Activated T-helper 2 cell treated with anti-CD3 and anti-CD28 coated beads, Interferon-gamma antibody, Interleukin-2, Interleukin-4, amounts not matched to agents 10 μg/mL and 5 μg/mL and 100 μg/mL, durations not matched to agents 14 hours and 24 hours and 36 hours (primary cell): ENCODE measurements at places on chromosomes 2 and 18.

DNA sequence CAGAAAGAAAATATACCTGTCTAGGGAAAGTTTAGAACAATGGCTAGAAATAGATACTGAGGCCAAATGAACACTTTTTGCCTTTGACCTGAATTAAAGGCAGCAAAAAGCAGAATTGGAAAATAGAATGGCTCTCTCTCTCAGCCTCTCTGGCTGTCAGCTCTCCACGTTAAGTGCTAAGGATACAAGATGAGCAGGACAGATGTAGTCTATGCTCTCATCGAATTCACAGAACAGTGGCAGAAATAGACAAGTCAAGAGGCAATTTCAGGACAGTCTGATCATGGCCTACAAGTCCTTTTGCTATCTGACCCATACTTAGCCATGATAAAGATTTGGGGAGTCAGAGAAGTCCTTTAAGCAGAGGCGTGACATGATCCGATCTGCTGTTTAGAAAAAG is 120.2 kb upstream of the CREB1 start:
- no peaks in the 10 kb centered on the region for H3K36me3 ChIP-seq
- peaks cover 9% of the 10 kb centered on the region for H3K4me1 ChIP-seq
- H3K27ac ChIP-seq: no peak overlapping the region
- H3K27me3 ChIP-seq: no peaks in the 10 kb centered on the region

DNA sequence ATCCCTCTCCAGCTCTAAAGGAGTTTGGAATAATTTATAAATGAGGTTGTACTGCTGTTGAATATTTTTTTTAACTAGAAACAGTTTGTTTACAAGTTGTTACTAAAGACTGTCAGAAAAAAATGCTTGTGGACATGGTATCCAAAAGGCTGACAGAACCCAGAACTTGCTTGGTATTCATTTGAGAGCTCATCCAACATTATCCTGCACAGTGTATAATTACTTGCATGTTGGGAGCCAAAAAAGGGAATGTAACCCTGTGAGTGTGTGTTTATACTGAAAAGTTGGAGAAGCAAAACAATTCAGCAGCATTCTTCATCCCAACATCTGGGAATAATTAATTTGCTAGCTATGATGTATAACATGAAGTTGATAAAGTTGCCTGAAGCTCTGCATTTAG is 42.1 kb upstream of the EHBP1 start:
- DNase-seq: no peak
- no peaks in the 10 kb centered on the region for H3K36me3 ChIP-seq
- H3K4me1 ChIP-seq: peaks cover 9% of the 10 kb centered on the region
- H3K27me3 ChIP-seq: peaks cover 8% of the 10 kb centered on the region
- H3K4me3 ChIP-seq: no peak overlapping the region
- no peak overlapping the region for H3K27ac ChIP-seq

- H3K4me1 ChIP-seq: no peaks in the 10 kb centered on the region
- no peak overlapping the region for H3K4me3 ChIP-seq
- no peaks in the 10 kb centered on the region for H3K36me3 ChIP-seq
- no peaks in the 10 kb centered on the region for H3K27me3 ChIP-seq
- no peak for DNase-seq
Measured at GRCh38 chr18:38115201-38115600, 549.6 kb upstream of the CELF4 start.

DNA sequence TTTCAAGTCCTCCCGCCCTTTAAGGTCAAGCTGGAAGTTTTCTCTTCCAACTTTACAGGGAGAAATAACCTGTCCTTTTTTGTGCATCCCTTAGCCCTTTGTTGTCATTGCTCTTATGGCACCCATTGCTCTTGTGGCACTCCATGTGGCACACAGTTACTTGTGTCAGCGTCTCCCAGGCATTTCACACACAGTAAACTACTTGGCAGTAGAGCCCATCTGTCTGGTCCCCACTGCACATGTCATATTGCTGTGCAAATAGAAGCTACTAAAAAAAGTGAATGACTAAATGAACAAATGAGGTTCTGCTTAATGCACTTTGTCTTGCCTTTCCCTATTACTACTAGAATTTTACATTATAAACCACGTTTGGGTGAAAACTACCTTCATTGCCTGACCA is 149.3 kb downstream of the EML6 start:
- H3K4me3 ChIP-seq: no peak overlapping the region
- H3K27ac ChIP-seq: no peak overlapping the region
- H3K27me3 ChIP-seq: peaks cover 7% of the 10 kb centered on the region
- no peaks in the 10 kb centered on the region for H3K36me3 ChIP-seq
- peaks cover under 1% of the 10 kb centered on the region for H3K4me1 ChIP-seq

DNA sequence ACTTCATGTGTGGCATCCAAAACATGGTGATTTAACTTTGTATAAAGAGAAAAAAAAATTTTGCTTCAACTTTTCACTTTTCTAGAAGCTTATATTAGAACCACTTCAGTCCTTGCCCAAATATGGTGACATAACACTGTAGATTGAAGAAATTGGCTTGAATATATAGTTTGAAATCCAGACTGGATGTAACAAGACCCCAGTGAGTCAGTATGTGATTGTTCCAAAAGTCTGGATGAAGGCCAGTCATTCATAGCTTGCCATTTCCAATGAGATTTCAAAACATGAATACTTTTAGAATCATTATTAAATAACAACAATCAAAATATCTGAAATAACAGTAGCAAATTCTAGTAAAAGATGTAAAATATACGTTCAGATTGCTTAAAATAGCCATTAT is 104.8 kb upstream of the FN1 start:
- no peak overlapping the region for H3K27ac ChIP-seq
- no peaks in the 10 kb centered on the region for H3K27me3 ChIP-seq
- no peaks in the 10 kb centered on the region for H3K36me3 ChIP-seq
- no peak for DNase-seq
- H3K4me3 ChIP-seq: no peak overlapping the region

- no peak overlapping the region for H3K27ac ChIP-seq
- no peaks in the 10 kb centered on the region for H3K36me3 ChIP-seq
- H3K27me3 ChIP-seq: peaks cover 22% of the 10 kb centered on the region
- DNase-seq: no peak
- H3K4me1 ChIP-seq: peaks cover 2% of the 10 kb centered on the region
Measured at GRCh38 chr2:109247340-109247739, 118.3 kb downstream of the SH3RF3 start.

DNA sequence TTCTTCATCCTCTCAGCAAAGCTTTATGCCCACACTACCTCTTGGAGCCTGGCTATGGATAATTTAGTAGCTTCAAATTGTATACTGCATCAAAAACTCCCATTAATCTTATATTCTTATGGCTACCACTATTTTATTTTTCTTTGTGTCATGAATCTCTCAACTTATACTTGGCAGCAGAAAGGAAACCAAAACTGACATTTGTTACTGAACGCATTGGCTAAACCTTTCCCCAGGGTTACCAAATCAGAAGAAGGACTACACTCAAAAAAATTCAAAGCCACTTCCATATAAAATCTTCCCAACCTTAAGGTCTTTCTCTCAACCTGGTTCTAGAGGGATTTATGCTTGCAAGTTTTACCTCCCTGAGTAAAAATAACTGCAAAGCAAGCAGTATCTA is 97.0 kb upstream of the REG3G start:
- H3K4me3 ChIP-seq: no peak overlapping the region
- H3K27me3 ChIP-seq: no peaks in the 10 kb centered on the region
- DNase-seq: no peak
- no peaks in the 10 kb centered on the region for H3K36me3 ChIP-seq
- no peaks in the 10 kb centered on the region for H3K4me1 ChIP-seq

GRCh38 chr18:61333271-61333745 is at the start of gene CDH20:
Gene CDH20 (plus strand): TSS chr18:61333430.
- no peak within 1 kb of the TSS for H3K27ac ChIP-seq
- no peaks in the 10 kb centered on the region for H3K36me3 ChIP-seq
- DNase-seq: no peak
- no peak within 1 kb of the TSS for H3K4me3 ChIP-seq
- no peaks in the 10 kb centered on the region for H3K4me1 ChIP-seq
- peaks cover 28% of the 10 kb centered on the region for H3K27me3 ChIP-seq

GRCh38 chr2:209391776-209392401 is 32.0 kb upstream of the MAP2 start:
- H3K4me1 ChIP-seq: no peaks in the 10 kb centered on the region
- no peak for DNase-seq
- H3K4me3 ChIP-seq: no peak overlapping the region
- no peak overlapping the region for H3K27ac ChIP-seq
- H3K27me3 ChIP-seq: no peaks in the 10 kb centered on the region

- no peaks in the 10 kb centered on the region for H3K27me3 ChIP-seq
- no peak overlapping the region for H3K27ac ChIP-seq
- no peak overlapping the region for H3K4me3 ChIP-seq
- peaks cover 25% of the 10 kb centered on the region for H3K36me3 ChIP-seq
Measured at GRCh38 chr2:98441706-98442450, 2.8 kb upstream of the INPP4A start.

- no peak overlapping the region for H3K27ac ChIP-seq
- peaks cover 48% of the 10 kb centered on the region for H3K27me3 ChIP-seq
- H3K4me3 ChIP-seq: no peak overlapping the region
- no peak for DNase-seq
- peaks cover 7% of the 10 kb centered on the region for H3K36me3 ChIP-seq
Measured at GRCh38 chr2:224038830-224039079, 331 bp downstream of the SERPINE2 start.

- H3K4me3 ChIP-seq: no peak overlapping the region
- no peak overlapping the region for H3K27ac ChIP-seq
- H3K4me1 ChIP-seq: peaks cover 11% of the 10 kb centered on the region
- peaks cover 25% of the 10 kb centered on the region for H3K36me3 ChIP-seq
- DNase-seq: no peak
Measured at GRCh38 chr2:241763551-241764274, 12.9 kb upstream of the GAL3ST2 start.

GRCh38 chr2:27823135-27823534 is 51.6 kb downstream of the MRPL33 start:
- no peak overlapping the region for H3K4me3 ChIP-seq
- no peaks in the 10 kb centered on the region for H3K4me1 ChIP-seq
- no peak for DNase-seq
- no peaks in the 10 kb centered on the region for H3K36me3 ChIP-seq
- H3K27me3 ChIP-seq: no peaks in the 10 kb centered on the region

- no peak for DNase-seq
- no peak overlapping the region for H3K27ac ChIP-seq
- no peak overlapping the region for H3K4me3 ChIP-seq
- H3K36me3 ChIP-seq: no peaks in the 10 kb centered on the region
- H3K4me1 ChIP-seq: no peaks in the 10 kb centered on the region
- H3K27me3 ChIP-seq: peaks cover 2% of the 10 kb centered on the region
Measured at GRCh38 chr18:21330122-21330701, 88.2 kb downstream of the GREB1L start.

DNA sequence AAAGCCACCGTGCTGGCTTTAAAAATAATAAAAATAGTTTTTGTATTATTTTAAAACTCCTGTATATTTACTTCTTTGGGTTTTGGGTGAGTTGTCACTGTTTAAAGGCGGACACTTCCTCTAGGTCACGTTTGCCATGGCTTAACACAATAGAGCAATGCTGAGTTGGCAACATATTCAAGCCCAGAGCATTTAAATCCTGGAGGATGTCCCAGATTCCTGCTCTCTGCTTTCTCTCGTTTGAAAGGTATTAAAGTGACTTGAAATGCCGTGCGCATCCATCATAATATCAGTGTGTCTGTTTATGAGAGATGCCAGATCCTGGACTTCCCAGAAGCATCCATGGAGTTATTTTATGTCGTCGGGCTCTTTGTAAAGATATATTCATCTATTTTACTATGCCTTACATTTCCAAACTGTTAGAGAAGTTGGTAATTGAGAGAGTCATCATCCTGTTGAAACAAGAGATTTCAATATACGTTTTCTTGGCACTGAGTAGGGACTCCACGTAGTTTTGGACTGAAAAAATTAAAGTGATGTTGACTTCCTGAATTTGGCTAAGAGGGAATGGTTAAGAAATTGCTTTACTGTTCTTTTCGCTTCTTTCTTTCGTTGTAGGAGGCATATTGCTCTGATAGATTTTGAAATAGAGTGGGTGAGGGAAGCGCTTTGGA is 150.6 kb downstream of the ZNF236 start:
- H3K4me3 ChIP-seq: no peak overlapping the region
- H3K27me3 ChIP-seq: no peaks in the 10 kb centered on the region
- H3K27ac ChIP-seq: no peak overlapping the region
- H3K36me3 ChIP-seq: peaks cover 4% of the 10 kb centered on the region

- no peak overlapping the region for H3K27ac ChIP-seq
- no peak for DNase-seq
- H3K4me1 ChIP-seq: no peaks in the 10 kb centered on the region
- no peaks in the 10 kb centered on the region for H3K27me3 ChIP-seq
Measured at GRCh38 chr2:28206762-28207161, 185.9 kb upstream of the FOSL2 start.

GRCh38 chr2:189152483-189152882 is 27.1 kb downstream of the COL5A2 start:
- no peak overlapping the region for H3K4me3 ChIP-seq
- no peak overlapping the region for H3K27ac ChIP-seq
- H3K27me3 ChIP-seq: no peaks in the 10 kb centered on the region
- no peaks in the 10 kb centered on the region for H3K36me3 ChIP-seq
- DNase-seq: no peak

GRCh38 chr18:59303006-59303405 is 15.4 kb downstream of the CPLX4 start:
- H3K4me1 ChIP-seq: peaks cover 2% of the 10 kb centered on the region
- H3K4me3 ChIP-seq: no peak overlapping the region
- peaks cover 21% of the 10 kb centered on the region for H3K27me3 ChIP-seq
- no peak overlapping the region for H3K27ac ChIP-seq

DNA sequence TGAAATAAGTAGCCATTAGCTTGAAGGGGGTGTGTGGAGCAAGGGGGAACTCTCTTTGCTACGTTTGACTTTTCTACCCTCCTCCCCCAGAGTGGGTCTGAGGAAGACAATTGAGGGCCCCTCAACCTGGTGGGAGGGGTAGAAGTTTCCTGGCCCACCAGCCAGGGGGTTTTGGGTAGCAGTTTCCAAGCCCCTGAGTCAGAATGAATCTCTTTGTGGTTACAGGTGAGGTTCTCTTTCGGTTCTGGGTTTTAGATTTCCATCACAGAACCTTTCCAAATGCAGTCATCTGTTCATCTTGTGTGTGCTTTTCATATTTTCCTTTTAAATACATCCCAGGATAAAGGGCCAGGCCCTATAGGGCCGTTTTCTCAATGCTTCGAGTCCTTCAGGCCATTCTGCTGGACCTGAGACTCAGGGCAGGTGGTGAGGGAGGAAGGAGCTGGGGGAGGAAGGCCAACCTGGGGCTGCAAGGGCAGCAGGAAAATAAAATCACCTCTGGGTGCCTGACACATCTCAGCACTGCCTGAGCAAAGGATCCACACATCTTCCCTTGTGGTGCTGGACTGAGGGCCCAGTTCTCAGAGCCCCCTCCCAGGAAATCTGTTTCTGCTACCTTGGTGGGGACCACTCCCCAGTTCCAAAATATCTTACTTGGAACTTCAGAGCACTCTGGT is 4.7 kb downstream of the LBH start:
- peak overlapping the region; percentile 27 for H3K27ac ChIP-seq
- peaks cover 70% of the 10 kb centered on the region for H3K36me3 ChIP-seq
- peaks cover 68% of the 10 kb centered on the region for H3K4me1 ChIP-seq
- H3K27me3 ChIP-seq: no peaks in the 10 kb centered on the region
- no peak overlapping the region for H3K4me3 ChIP-seq

- peaks cover 90% of the 10 kb centered on the region for H3K27me3 ChIP-seq
- no peak for DNase-seq
- H3K36me3 ChIP-seq: peaks cover 3% of the 10 kb centered on the region
- no peak overlapping the region for H3K27ac ChIP-seq
- H3K4me3 ChIP-seq: no peak overlapping the region
- peaks cover 22% of the 10 kb centered on the region for H3K4me1 ChIP-seq
Measured at GRCh38 chr2:174327841-174328113, 7.0 kb upstream of the SP9 start.
